ENCODE measurements at places on chromosomes 1 and 21. TPM values are rescaled to one million over a fixed set of nuclear protein-coding genes. Genes with fewer than 3 reads are reported as not detected.

The ATP1A4 gene
- polyA plus RNA-seq = 0.12 TPM

The ICOSLG gene
- polyA plus RNA-seq = 40.2 TPM

The SLC25A24 gene
- polyA plus RNA-seq = 5.7 TPM

The OVAAL gene
- not detected for polyA plus RNA-seq

The SPATA46 gene
- not detected for polyA plus RNA-seq

The FCRL6 gene
- polyA plus RNA-seq = 0.81 TPM

The ACTN2 gene
- polyA plus RNA-seq = not detected

The RGS8 gene
- polyA plus RNA-seq = not detected

The PLCH2 gene
- 24.4 TPM for polyA plus RNA-seq

The CSMD2 gene
- polyA plus RNA-seq = not detected

The NPHS2 gene
- not detected for polyA plus RNA-seq

The OR4F29 gene
- not detected for polyA plus RNA-seq

The RXFP4 gene
- polyA plus RNA-seq = not detected

The MAP3K21 gene
- polyA plus RNA-seq = 1.5 TPM

The MAB21L3 gene
- not detected for polyA plus RNA-seq

The KCNE2 gene
- not detected for polyA plus RNA-seq

The HES5 gene
- polyA plus RNA-seq = 0.23 TPM

The OR14C36 gene
- not detected for polyA plus RNA-seq
